Activated effector memory CD4-positive, alpha-beta T cell treated with anti-CD3 and anti-CD28 coated beads, Interleukin-2, amount 50 U/mL, for 16 hours (primary cell): ENCODE measurements at places on chromosomes 2 and 18.

DNA sequence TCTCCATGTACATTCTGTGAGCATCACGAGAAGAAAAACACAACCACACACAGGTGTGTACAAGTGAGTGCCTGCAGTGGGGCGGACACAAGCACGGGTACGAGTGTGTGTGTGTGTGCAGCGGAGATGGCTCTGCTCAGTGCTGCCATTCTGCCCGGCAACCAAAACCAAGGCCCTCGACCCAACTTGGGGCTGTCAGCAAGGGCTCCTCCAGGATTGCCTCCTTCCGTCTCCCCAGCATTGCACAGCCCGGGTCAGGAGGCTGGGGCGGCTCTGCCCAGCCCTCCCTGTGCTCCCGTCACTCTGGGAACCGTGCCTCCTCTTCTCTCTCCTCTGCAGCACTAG, 66.5 kb downstream of the PXDN start:
- no peak for DNase-seq

- DNase-seq = no peak
Observed at GRCh38 chr2:237898057-237898414, 38.6 kb downstream of the RAMP1 start.

DNA sequence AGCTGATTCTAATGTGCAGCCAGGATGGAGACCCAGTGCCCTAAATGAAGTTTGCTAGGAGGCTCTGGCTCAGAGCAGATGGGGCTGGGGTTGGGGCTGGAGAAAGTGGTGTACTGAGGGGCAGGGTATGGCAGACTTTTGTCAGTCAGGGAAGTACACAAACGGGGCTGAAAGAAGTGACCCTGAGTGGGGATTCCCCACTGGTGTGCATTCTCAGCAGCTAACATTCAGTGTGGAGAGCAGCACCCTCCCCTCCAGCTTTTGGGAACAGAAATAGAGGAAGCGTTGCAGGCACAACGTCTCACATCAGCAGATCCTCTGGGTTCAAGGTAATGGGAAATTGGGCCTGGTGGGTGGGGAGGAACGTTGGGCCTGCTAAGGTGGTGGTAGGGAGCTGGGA, 89.1 kb upstream of the GCFC2 start:
- no peak for DNase-seq

GRCh38 chr2:88729061-88729745, 37.7 kb downstream of the RPIA start:
- no peak for DNase-seq

GRCh38 chr18:25282896-25283703, 68.9 kb downstream of the ZNF521 start:
- no peak for DNase-seq

DNA sequence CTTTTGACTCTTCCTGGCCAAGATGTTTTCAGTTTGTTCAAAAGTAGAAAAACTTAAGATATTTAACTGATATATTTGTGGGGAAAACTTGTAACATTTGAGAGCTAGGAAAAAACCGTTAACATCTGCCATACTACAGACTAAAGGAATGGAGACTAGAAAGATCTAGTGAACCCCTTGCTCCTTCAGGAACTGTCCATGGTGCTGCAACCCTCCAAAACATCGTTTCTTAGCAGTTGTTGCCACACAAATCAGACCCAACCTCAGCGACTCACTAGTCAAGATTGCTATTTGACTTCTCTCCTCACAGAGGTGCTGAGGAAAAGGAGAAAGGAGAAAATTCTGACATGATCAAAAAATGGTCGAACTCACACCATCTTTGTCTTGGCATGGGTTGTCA, 393.8 kb upstream of the LYPD1 start:
- no peak for DNase-seq

DNA sequence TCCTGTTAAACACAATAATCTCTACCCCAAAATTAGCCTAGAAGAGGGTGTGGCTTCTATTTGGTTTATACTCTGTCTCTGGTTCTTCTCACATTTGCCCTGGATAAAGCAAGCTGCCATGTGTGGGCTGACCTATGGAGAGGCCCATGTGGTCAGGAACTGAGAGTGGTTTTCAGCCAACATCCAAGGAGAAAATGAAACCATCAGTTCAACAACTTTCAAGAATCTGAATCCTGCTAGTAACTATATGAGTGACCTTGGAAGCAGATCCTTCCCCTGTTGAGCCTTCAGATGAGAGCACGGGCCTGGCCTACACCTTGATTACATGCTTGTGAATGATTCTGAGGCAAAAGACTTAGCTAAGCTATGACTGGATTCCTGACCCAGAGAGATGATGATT, 11.5 kb upstream of the TRIB2 start:
- no peak for DNase-seq
